Posterior cingulate gyrus (tissue), 11 donors: ENCODE measurements at places on chromosomes 6 and 20.

GRCh38 chr20:32789896-32790750 lies 27.9 kb downstream of the DNMT3B start:
- peak; percentile 84 for DNase-seq

GRCh38 chr20:49483018-49483695 lies 689 bp upstream of the KCNB1 start:
- DNase-seq: no peak

DNA sequence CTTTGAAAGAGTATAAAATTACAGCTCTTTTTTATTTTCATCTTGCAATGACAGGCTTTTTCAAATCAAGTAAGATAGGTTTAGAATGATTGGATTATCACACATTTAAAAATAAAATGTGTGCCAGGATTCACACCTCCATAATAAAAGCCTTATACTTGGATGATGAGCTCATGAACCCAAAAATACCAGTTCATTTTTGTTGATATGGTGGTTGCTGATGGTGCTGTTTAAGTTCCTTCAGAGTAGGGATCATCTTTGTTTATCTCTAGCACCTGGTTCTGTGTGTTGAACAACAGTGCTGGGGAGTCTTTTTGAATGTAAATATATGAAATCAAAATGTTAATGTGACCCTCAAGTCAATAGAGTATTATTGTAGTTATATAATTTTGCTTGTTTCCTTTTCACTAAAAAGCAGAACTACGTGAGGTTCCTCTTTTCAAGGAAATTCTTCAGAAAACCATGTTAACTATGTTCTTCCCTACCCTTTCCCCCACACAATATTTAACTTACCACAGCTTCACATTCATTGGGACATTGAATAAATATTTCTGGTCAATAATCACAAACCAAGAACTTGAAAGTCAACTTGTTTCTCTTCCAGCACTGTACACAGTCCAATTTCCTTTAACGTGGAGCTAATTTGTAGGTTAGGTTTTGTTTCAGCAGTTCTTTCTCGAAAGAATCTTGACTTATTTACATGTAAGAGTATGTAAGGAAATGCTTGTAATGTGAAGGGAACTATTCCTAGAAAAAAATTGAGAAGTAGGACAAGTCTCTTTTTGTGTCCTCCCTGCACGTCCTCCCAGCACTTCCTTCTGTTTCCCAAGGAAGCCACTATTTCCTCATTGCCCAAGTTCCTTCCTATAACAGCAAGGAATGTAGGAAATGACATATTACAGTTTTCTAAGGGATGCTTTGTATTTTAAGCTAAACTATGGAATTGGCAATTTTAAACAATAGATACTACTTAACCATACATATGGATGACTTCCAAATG lies 945.9 kb upstream of the CITED2 start:
- DNase-seq: no peak

DNA sequence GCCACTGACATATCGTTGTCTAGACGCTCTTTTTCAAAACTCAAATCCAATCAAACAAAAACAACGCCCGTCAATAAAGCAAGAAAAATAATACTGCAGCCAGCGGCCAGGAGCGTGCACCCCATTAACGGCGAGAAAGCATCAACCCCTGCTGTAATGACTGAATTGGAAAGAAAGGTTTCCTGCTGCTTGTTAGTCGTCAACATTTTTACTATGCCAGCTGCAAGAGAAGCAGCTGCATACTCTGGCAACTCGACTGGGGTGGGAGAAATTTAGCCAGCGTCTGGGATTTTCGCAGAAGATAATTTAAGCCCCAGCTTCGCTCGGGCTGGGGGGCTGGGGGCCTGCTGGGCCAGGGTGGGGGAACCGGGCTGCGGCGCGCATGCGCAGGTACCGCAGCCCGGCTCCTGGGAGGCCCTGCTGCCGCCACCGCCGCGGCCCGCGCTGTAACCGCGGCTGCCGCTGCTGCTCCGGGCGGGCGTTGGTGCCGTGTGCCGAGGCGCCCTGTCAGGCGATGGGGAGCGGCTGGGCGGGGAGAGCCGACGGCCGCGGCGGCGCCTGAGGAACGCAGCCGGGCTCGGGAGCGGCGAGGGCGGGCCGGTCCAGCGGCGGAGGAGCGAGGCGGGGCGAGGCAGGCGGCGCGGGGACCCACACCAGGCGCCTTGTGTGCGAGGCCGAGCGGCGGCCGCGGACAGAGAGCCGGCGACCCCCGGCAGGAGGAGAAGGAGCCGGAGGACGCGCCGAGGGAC lies 732 bp upstream of the STXBP5 start:
- DNase-seq: peak; percentile 73

DNA sequence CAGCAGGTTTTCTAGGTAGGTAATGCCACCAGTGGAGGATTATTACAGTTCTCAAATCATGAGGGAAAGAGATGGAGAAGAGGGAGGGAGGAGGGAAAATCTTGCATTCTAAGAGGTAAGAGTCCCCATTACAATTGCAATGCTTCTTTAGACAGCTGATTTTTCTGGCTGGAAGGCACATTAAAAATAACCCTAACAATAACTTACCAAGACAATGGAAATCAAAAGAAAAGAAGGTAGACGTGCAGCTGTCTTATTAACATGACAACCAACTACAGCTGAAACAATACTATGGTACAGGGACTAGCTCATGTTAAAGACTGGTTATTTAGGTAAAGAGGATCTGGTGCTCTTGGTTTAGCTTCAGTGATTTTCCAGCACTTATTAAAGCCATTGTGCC lies 24.6 kb downstream of the MCUR1 start:
- DNase-seq: no peak

GRCh38 chr6:53432318-53433161 lies 83.8 kb upstream of the ELOVL5 start:
- no peak for DNase-seq

GRCh38 chr6:157163434-157164159 lies 159.7 kb downstream of the TMEM242 start:
- no peak for DNase-seq

DNA sequence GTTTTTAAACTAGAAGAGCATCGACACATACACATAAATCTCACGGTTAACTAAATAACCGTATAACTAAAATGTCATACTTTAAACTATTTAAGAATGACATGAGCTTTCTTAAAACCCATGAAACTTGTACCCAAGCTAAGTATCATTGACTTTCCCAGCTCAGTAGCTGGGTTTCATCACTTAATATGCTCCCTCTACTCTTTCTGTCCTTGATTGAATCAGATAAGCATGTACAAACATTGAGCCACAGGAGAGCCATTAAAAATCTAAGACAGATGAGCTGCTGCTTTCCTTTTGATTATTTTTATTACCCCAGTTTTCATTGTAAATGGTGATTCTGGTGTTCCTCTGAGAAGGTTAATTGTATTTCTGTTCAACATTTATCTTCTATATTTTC lies 115.8 kb downstream of the FOXO3 start:
- no peak for DNase-seq

GRCh38 chr6:92297101-92297500 lies 1122.3 kb downstream of the EPHA7 start:
- DNase-seq: no peak

DNA sequence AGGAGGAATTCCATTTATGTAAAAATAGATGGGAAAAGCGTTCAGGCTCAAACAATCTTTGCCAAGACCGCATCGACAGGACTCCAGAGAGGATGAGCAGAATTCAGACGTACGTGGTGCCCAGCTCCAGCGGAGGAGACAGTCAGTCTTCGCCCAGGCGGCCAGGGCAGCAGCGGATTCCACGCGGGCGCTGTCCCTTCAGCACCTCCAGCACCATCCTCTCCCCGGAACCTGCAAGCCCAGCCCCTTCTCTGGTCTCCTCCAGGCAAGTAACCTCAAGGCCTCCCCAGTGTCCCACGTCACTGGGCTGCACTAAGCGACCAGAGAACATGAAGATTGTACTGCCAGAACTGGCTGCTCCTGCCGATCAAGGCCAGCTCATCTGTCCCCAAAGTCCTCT lies 2.8 kb upstream of the KCNQ2 start:
- no peak for DNase-seq
